ENCODE measurements at places on chromosomes 7 and 10.

DNA sequence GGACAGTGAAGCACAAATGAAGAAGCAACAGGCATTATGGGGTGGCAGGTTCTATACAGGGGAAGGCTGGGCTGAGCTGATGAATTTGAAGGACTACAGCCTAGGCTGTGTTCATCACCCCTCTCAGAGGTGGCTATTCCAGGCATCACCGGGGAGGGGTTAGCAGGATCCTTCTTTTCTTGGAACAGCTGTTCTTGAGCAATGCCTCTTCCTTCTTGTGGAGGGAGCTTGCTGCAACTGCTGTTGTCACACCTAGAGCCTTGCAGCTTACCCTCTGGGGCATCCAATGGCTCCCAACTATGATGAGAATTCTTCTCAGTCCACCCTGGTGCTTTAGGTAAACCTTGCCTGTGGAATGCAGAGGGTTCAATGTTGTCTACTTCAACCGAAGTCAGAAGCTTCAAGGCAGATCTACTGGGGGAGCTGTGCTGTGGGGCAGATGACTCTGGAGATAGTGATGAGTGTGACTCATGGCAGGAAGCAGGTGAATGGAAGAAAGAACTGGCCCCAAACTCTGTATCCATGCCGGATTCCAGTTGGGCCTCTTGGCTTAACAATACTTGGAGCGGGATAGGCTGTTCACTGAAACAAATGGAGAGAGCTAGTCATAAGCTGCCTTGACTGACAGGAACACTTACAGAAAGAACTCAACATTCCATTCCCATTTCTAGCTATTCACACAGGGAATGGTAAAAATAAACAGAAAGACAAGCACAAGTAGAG, 21.5 kb upstream of the PPP3CB start:
- peak; percentile 13 for DNase-seq

DNA sequence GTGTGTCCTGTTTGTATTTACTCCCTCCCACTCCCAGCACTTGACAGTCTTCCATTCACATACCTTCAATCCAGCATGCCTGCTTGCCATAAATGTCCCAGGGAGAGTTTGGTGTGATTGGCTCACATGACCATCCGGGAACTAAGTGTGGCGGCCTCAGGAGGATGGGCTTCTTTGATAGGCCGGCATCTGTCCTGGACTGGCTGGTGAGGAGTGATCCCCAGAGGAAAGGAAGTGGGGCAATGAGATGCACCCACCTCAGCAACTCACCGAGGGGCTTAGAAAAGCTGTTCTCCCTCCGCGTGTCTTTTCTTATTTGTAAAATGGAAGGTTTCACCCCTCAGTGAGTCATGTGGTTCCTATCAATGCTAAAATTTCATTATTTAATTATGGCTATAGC, 14.9 kb upstream of the EBF3 start:
- no peak for DNase-seq

DNA sequence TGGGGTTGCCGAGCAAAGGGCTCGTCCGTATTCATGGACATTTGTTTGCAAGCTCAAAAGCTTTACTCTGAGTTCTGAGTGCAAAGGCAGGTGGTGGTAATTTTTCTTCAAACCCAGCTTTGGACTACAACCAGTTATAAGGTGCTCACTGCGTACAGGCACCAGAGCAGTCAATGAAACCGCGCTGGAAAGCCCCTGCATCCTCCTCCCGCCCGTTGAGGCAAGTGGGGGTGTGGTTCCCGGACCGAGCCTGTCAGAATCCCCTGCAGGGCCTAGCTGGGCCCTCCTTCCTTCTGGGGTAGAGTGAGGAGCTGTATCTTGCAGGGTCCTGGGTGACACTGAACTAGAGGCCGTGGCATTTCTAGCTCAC, 22.3 kb downstream of the AMZ1 start:
- DNase-seq = no peak

DNA sequence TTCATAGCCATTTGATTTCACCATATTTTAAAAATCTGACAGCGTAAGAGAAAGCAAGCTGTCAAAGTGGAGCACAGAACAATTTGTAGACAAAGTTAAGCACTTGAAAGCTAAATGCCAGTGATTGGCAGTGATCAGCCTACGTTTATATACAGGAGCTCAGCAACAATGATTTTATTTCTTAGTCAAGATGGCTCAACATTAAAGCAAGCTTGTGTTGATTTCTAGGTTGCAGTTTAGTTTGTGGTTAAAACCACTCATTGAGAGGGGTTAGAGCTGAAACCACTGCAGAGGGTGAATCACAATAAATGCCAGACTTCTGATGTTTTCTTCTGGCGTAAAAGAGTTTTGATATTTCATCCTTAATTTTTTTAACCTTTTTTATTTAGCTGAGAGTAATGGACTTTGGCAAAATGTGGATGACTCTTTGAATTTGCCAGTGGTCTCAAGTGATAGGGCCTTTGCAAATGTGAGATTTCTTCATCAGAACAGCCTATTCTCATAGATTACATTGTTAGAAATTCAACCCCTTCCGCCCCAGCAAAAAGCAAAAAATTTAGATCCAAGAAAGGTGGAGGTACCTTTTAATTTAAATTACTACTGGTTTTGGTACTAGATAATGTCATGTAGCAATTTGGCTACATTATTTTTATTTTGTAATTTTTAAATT, 73.8 kb downstream of the SHOC2 start:
- DNase-seq = peak; percentile 65

DNA sequence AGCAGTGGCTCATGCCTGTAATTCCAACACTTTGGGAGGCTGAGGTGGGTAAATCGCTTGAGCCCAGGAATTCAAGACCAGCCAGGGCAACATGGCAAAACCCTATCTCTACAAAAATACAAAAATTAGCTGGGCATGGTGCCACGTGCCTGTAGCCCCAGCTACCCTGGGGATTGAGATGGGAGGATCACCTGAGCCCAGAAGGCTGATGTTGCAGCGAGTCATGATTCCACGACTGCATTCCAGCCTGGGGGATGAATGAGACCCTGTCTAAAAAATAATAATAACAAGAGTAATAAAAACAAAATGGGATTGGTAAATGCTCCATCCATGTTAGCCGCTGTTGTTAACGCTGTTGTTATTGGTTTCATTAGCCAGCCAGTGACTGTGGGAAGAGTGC, 1.3 kb upstream of the HKDC1 start:
- DNase-seq = no peak

DNA sequence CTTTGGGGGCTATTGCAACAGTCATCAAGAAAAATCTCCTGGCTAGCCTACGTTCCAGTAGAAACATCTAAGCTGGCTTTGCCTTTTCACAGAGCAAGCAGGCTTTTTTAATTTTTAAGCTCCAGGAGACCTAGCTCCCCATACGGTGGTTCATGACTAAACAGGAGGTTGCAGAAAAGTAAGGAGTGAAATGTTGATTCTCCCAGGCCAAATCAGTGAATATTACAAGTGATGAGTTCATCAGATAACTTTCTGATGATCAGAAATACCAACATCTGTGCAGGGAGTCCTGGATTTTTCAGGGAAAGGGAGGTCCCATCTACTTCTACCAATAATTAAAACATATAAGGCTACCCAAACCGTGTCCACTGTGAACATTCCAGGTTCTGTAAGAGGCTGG, 477.3 kb upstream of the CELF2 start:
- DNase-seq = no peak

DNA sequence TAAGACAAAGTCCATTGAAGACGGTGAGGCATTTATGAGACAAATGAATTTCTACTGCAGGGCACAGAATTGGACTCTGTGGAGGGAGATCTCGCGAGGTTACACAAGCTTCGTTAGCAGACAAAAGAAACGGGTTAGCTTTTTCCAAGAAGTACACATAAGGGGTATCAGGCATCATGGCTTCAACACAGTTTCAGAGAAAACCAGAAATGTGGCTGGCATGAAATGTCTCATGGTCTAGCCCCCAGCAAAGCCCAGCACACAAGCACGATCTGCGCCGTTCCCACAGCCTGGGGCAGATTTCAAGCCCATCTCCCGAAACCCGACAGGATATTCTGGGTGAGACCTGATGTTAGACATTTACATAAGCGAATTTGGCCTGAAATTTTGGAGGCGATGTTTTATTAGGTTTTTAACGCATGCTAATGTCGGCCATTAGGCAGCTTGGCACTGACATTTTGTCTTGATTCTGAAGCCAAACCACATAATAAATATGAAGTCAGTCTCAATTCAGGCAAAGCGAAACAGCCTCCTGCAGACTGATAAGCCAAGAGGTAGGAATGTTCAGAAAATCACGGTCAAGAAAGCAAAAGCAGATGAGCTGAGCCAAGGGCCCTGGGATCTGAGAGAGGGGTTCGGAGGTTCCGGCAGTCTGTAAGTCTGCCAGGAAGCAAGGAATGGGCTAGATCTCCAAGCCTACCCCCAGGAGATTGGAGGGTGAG, 240.5 kb downstream of the PRPF18 start:
- peak; percentile 39 for DNase-seq

DNA sequence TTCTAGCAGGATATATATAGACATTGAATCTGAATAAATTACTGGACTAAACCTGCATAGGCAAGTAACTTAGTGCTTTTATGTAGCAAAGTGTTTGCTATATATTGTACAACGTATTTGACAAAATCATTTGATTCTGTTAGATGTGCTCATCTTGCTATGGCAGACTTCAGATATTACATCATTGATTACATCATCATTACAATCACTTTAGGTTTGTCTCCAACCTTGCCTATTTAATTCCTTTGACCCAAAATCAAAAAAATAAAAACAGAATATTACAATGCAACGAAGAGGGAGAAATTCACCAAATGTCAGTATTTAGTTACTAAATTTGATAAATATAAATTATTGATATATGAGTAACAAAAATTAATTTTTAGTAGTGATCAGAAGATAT, 155.7 kb upstream of the STEAP1 start:
- no peak for DNase-seq

- peak; percentile 73 for DNase-seq
Measured at GRCh38 chr7:151597541-151598444, 78.1 kb upstream of the RHEB start.

DNA sequence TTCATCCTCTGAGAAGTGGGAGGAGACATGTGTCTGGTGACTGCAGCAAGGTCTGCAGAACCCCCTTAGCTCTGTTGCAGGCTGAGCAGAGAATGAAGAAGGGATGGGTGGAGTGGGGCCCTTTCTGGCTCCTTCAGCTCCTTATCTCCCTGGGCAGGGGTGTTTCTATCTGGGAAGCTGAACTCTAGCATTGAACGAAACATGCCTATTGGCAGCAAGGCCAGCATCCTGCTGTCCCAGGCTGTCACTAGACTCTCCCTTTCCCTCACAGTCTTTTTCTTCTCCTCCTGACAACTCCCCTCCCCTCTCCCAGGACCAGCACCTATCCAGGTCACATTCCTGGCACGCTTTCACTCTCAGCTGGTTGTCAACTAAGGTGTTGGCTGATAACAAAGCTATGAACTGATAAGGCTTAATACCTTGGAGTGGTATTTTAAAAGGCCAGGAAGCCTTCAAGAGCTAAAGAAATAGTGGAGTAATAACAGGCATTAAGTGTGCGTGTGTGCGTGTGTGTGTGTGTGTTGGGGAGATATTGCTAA, 128.8 kb upstream of the FZD8 start:
- no peak for DNase-seq

GRCh38 chr7:41169317-41169716, 533.6 kb downstream of the INHBA start:
- no peak for DNase-seq

GRCh38 chr7:34087892-34088891, 182.9 kb downstream of the BMPER start:
- peak; percentile 56 for DNase-seq

GRCh38 chr10:29030900-29031299, 258.0 kb upstream of the LYZL1 start:
- DNase-seq = peak; percentile 25

DNA sequence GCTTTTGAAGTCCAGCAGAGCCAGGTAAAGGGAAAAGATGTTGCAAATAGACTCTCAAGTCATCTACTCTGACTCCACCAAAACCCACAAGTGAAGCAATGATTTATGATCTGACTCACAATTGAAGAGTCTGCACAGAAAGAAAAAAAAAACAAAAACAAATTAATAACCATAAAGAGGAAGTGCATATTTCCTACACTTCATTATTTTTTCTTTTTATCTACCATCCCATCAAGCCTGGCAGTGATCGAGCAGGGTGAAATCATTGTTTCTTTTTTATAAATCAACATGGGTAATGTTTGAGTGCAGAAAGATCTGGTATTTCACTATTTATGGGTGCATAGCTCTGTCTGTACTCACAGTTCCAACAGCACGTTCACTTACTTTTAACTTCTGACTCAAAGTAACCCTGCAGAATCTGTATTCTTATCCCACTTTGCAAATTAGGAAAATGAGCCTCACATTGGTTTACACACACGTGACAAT, 829.0 kb downstream of the TNS3 start:
- peak; percentile 57 for DNase-seq

GRCh38 chr10:61285749-61286148, 167.4 kb downstream of the TMEM26 start:
- peak; percentile 16 for DNase-seq

GRCh38 chr7:124652237-124652636, 113.4 kb downstream of the GPR37 start:
- DNase-seq = no peak

- DNase-seq = no peak
Measured at GRCh38 chr10:97927622-97928021, 78.0 kb downstream of the GOLGA7B start.

DNA sequence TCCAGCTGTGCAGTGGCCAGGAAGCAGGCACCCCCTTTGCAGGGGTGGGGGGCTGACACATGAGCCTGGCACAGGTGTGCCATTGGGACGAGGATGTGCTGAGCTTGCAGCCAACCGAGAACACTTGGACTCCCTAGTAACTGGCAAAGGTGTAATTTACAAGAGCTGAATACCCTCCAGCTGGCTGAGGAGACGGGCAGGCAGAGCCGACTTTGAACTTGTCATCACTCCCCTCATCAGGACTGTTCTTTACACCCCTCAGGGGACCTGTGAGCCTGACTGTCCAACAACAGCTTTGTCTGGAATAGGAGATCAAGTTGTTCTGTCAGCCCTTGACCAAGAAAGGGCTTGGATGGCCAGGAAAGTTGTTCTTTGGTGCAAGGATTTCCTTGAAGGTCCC, 61.2 kb downstream of the CDH23 start:
- no peak for DNase-seq

- DNase-seq = no peak
Measured at GRCh38 chr10:124042656-124043309, 50.6 kb downstream of the CHST15 start.

GRCh38 chr10:68327889-68328786, 3.7 kb upstream of the HNRNPH3 start:
- DNase-seq = peak; percentile 85

DNA sequence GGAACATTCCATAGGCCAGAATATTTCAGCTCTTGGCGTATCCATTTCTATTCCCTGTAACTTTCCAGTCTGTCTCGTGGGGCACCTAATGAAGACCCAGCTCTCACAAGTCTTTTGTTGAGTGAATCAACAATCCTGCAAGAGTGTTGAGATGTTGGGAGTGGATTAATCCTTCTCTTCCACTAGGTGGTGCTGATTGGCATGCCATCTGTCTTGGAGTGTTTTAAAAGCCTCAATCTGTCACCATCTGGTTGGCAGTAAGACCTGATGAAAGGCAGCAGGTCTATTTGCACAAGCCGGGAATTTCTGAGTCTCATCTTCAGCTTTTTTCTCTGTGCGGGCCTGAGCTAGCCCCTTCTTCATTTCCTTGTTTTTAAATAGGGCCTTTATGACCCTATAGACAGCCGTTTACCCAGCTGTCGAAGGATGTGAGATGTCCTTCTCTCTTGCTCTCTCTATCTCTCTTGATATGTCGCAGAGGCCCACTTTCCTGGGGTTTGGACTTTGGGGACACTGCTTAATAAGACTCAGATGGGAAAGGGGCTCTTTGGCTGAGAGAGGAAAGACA, 180.5 kb downstream of the ZNF365 start:
- DNase-seq = peak; percentile 72
